ENCODE measurements at places on chromosomes 2 and 18.

GRCh38 chr2:233059797-233060500, at the start of gene INPP5D:
Gene INPP5D (plus strand): TSS chr2:233060342. CDS start chr2:233060479, 137 bp downstream.
- peak; percentile 86 for DNase-seq

- no peak for DNase-seq
These were observed 45.5 kb downstream of the EPAS1 start for GRCh38 chr2:46342566-46343315.

GRCh38 chr18:25075331-25075730, 276.6 kb downstream of the ZNF521 start:
- DNase-seq, result no peak

DNA sequence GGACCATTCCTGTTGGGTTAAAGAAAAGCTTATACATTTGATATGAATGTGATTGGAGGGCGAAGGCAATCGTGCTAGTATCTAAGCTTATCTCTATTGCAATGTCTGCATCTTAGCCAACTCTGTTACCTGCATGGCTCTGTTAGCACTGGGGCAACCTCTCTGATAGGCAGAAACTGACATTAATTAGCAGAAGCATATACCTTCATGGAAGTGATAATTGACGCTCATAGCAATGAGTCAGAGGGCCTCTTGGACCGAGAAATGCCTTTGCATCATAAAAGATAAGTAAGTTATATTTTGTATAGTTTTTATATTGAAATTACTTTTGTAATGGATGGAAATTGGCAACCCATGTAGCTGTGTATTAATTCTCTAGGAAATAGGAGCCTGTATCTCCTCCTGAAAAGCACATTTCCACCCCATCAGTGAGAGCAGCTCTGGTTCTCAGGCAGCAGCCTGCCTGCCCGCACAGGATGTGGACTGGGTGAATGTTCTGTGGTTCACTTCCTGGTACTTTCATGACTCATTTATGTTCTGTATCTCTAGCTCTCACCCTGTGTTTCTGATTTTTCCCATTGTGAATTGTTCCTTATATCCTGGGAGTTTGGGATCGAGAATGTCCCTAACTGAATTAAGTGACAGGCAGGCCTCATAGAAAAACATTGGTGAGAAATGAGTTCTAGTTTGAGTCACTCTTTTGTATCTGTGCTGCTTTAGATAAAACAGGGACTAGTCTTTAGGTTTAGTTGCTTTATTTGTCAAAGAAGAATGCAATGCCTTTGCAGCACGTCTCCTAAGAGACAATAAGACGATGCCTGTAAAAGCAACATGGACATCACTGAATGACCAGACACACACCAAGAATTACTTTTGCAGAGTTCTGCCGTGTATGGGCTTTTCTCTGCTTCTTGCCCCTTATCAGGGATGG, 344.9 kb downstream of the DCDC2C start:
- DNase-seq, result no peak

DNA sequence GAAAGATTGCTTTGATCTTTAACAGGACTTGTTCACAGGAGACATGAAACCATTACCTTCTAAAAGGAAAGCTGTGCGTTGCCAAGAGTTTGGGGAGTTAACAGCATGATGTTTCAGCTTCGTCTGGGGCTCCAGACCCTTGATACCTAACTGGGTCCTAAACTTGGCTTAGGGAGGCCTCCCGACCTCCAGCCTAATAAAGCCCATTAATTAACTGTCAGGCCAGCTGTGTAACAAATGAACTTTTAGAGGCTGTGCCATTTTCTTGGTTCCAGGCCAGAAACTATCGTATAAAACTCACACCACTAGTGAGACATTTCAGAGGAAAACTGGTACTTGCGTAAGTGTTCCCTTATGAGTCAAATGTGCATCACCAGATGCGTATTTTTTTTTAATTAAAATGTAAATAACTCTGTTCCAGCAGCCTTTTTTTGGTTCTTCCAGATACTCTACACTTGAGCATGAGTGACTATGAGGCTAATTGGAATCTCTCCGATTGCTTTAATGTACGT, 236.5 kb downstream of the BCL2 start:
- DNase-seq, result no peak

DNA sequence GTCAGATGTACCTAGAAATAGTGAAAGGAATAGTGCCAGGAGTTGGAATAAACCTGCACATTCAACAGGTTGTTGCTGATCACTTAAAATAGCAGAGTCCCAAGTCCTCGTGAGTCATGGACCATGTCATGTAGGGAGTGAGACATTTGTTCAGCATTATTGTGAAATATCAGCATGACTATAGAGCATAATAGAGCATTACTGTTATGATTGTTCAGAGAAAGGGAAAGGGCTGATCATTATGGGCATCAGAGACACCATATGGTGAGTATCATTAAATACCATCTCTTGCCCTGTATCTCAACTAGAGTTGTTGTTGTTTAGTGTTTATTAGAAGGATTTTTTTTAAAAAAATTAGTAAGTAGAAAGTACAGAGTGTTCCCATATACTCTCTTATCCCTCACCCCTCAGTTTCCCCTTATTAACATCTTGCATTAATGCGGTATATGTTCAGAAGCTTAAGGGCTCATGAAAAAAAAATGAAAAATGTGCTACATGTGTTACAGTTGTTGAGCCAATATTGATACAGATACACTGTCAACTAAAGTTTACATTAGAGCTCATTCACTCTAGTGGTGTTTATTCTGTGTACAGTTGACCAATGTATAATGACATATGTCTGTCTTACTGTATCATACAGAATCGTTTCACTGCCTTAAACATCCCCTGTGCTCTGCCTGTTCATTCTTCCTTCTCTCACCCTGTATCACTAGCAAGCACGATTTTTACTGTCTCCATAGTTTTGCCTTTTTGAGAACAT, 5.7 kb downstream of the ELAC1 start:
- DNase-seq, result no peak

DNA sequence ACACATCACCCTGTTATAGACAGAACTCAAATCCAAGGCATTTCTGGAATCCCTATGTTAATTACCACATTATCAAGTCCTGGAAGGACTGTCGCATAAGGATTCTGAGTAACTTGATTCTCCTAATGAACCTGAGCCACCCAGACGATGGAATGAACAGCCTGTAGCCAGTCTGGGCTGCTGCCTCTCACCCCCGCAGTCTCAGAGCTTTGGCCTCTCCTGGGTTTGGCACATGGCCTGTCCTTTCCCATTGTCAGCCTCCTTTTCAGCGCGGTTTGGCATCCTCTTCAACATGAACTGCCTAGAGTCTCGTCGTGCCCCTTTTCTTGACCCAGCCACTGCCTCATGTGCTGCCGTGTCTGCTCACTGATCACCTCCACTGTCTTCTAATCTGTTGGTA, 147.6 kb downstream of the SLC8A1 start:
- DNase-seq, result no peak

DNA sequence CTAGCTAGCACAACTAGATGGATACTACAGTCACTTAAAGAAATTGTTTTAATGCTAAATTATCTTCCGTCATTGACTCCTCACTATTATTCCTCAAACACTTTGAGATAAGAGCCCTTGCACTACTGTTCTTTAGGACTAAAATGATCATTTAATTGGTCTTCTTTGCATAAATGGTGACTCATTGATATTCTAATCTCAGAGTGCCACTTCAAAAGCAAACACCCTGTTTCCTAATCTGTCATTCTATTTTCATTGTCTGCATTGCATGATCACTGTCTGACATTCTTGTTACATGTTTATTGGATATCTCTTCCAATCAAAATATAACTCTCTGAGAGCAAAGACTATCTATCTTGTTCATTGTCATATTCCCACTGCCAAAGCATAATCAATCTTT, 313.9 kb downstream of the EXOC6B start:
- DNase-seq, result no peak

DNA sequence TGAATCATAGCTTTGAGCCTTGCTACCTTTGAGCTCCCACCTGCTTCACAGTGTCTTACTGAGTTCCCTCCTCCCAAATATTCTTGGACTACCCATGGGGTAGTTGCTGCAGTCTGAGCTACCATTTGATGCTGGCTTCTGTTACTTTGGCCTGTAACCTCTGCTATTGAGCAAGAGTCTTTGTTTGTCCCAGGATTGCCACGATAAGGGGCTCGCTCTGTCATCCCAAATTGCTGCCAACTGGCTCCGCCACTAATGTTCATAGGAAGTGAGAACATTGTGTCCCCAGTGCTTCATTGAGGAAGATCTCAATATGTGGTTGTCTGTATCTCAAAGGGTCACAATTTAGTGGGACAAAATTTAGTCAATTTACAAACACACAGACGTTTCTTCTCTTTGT, 103.8 kb downstream of the TRIM43 start:
- no peak for DNase-seq

GRCh38 chr2:5453220-5454050, 238.7 kb upstream of the SOX11 start:
- no peak for DNase-seq

GRCh38 chr18:48292782-48293424, 116.3 kb downstream of the ZBTB7C start:
- DNase-seq, result no peak

DNA sequence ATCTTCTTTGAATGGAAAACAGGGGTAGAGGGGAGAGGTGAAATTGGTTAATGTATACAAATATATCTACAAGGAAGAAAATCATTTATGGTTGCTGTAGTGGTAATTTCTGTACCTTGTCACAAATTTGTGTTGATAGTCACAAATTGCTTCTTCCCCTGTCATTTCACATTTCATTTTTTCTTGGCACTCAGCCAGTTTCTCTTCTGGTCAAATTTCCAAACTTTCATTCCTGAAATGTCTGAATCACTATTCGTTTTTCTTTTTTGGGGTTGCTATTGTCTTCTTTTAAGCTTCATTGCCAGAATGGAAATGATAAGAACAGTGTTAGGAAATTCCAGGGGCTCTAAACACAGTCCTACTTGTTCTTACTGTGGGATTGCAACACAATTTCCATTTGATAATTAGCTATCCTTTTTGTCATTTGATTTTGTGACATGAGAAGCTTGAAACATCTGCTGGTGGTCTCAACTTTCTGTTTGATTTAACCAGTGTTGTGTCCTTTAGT, 136.0 kb upstream of the GCFC2 start:
- no peak for DNase-seq

DNA sequence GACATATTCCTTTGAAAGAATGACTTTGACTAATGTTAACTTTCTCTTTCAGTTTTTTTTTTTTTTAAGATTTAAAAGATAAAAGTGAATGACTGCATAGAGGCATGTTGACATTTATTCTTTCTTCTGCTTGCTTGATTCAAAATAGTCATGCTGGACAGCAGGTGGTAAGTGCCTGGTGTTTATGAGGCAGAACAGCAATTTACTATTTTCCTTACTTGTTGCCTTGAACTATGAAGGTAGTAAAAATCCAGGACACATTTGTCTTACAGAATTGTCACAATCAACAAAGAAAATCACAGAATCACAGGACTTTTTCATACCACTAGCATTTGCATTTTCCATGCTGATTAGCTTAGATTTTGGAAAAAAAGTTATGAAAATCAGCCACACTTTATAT, 388.3 kb downstream of the CTNNA2 start:
- DNase-seq, result no peak

- DNase-seq, result no peak
These were observed 216.5 kb downstream of the GPD2 start for GRCh38 chr2:156652691-156653090.

- no peak for DNase-seq
These were observed 285.4 kb upstream of the ZNF804A start for GRCh38 chr2:184312970-184313369.

DNA sequence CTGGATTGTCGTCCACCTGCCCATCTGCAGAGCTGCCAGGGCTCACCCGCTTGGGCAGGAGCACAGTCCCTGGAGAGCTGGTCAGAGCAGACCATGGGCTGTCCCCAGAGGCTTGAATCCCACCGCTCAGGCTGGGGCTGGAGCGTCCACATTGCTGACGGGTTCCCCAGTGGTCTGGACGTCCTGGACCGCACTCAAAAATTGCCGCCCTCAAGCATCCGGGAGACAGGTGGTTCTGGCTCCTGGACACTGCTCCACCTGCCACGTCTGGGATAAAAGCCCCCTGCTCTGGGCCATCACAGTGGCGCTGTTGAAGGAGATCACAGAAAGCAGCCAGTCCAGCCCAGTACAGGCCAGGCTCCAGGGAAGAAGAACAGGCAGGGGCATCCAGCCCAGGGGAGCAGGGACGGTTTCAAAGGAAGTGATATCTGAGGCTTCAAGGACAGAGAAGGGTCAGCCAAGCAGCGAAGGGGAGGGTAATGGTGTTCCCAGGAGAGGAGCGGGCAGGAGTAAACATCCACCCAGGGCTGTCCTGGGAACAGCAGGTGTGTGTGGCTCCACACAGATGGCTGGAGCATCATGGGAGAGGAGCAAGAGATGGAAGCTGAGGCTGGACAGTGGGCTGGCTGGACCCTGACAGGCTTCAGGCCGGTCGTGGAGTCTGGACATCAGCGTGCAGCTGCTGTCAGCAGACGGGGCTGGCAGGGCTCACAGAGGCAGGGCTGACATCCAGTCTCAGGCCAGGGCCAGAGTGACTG, 21.9 kb upstream of the ID2 start:
- DNase-seq, result no peak

GRCh38 chr18:51753365-51754057, 556.0 kb upstream of the MEX3C start:
- DNase-seq, result no peak

DNA sequence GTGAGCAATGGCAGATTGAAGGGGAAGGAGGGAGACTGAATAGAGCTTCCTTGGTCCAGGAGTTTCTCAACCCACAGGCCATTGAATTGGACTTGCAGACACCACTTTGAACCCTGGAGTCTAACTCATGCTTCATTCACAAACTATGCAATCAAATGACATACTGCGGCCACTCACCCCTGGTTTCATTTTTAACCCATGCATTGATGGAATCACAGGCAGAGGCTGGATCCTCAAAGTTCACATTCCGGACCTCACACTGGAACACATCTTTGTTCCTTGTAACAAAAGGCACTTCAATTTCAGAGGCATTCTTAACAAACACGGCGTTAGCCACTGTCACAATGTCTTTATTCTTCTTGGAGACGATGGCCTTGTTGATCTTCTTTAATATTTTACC, 40.7 kb downstream of the MRPL44 start:
- no peak for DNase-seq

Measured in hematopoietic multipotent progenitor cell treated with erythropoietin and hydrocortisone succinate and interleukin-3 and kit ligand, for 8 days (in vitro differentiated cells).